ENCODE measurements at places on chromosomes 12 and 14. TPM values are rescaled to one million over a fixed set of nuclear protein-coding genes. Genes with fewer than 3 reads are reported as not detected.

The GLIPR1L2 gene
- 0.25 TPM for total RNA-seq

The KRT78 gene
- 0.20 TPM for total RNA-seq

The PTHLH gene
- total RNA-seq: 14.2 TPM

The WNT5B gene
- 2.0 TPM for total RNA-seq

The PAX9 gene
- total RNA-seq: 1.6 TPM

The ACACB gene
- 11.0 TPM for total RNA-seq

The WSCD2 gene
- total RNA-seq: not detected

The DAO gene
- total RNA-seq: not detected

The CLEC6A gene
- not detected for total RNA-seq

The CIROP gene
- total RNA-seq: not detected

The PPHLN1 gene
- 47.6 TPM for total RNA-seq
